ENCODE measurements at places on chromosomes 5 and 9. TPM values are rescaled to one million over a fixed set of nuclear protein-coding genes. Genes with fewer than 3 reads are reported as not detected.

PCDHGC3 gene
- polyA plus RNA-seq = 11.3 TPM

F2R gene
- polyA plus RNA-seq = 29.1 TPM

IFNA21 gene
- polyA plus RNA-seq = not detected

IL31RA gene
- not detected for polyA plus RNA-seq

SH3GL2 gene
- 3.2 TPM for polyA plus RNA-seq

- DNase-seq = no peak
Measured at GRCh38 chr5:146273109-146273508, 65.5 kb upstream of the POU4F3 start.

DNA sequence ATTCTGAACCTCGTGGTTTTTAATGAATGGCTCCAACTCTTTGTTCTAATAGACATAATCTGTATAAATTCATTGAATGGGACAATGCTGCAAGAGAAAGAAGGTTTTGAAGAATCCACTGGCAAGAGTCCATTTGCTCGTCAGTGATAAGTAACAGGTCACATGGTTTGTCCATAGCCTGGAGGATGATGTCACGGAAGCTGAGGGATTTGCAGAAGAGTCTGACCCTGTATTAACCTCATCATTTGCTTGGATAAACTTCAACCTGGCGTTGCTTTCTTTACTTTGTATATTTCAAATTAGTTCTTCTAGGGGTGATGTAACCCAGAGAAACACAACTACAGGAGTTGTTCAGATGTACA is 197.4 kb downstream of the GAS1 start:
- no peak for DNase-seq

DNA sequence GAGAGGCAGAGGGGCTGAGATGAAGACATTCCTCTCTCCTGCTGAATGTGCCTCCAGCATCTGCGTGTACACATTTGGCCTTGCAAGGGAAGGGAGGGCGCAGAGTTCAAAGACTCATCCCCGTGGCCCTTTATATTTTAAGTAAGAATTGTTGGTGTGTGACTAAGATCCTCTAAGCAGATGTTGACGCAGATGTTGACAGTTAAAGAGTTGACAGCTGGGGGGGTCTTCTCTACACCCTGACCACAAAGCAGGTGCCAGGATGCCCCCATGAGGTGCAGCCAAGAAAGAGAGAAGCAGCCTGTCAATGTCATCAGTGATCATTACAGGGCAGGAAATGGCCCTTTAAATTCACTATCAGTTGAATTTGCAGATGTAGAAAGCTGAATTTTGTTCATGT is 262.9 kb downstream of the IRX1 start:
- DNase-seq = no peak

DNA sequence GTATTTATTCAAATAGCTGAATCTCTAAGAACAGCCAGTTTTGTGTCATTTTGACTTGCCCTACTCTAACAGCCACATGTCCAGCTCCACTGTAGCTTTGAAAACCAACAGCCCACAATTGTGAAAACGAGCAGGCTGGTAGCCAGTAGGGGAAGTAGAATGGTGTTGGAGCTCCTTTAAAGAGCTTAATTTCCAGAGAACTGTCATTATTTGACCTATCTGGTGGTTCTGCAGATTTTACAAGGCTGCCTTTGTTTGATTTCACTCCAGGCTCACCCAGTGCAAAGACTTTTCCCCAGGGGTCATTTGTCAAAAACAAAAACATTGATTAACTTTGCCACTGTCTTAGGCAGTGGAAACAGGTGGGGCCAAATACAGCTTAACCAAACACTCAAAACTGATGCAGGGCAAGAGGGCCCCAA is 3.2 kb upstream of the PJA2 start:
- DNase-seq = no peak

- DNase-seq = peak; percentile 56
Measured at GRCh38 chr5:61332851-61333320, 828 bp downstream of the ZSWIM6 start.

- DNase-seq = no peak
Measured at GRCh38 chr9:2180154-2180553, 165.0 kb downstream of the SMARCA2 start.

Data from H1 (cell line).